Activated naive CD8-positive, alpha-beta T cell treated with anti-CD3 and anti-CD28 coated beads for 36 hours (primary cell): ENCODE measurements at places on chromosomes 16 and 17.

DNA sequence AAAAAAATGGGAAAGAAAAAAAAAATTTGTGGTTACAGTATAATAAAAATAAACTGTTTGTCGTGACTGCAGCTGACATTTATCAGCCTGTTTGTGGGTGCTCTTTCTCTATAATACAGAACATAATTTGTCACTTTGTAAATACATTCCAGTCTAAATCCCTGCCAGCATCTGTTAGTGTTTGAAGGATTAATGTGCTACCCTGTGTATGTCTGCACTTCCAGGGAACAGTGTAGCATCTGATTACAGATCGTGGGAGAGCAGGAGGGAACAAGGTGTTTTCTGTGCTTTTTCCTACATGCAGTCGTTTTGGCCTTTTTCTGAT is 265.1 kb downstream of the WWOX start:
- no peak for DNase-seq

GRCh38 chr16:81562174-81562849 is 117.7 kb downstream of the CMIP start:
- no peak for DNase-seq

GRCh38 chr17:4994081-4994595 is 3.2 kb downstream of the INCA1 start:
- no peak for DNase-seq

GRCh38 chr16:51449441-51449840 is 298.4 kb upstream of the SALL1 start:
- no peak for DNase-seq

DNA sequence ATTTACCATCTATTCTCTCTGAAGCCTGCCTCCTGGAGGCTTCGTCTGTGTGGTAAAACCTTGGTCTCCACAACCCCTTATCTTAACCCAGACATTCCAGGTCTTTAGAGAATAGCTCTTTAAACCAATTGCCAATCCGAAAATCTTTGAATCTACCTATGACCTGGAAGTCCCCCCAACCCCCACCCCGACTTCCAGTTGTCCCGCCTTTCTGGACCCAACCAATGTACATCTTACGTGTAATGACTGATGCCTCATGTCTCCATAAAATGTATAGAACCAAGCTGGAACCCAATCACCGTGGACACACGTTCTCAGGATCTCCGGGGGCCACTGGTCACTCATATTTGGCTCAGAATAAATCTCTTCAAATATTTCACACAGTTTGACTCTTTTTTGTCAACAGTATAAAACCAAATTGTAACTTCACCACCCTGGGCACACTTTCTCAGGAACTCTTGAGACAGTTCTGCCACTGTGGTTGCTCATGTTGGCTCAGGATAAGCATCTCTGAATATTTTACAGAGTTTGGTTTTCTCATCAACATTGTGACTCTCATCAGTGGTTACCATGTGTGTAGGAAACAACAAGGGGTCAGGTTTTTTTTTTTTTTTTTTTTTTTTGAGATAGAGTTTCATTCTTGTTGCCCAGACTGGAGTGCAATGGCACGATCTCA is 18.1 kb upstream of the DNAH17 start:
- no peak for DNase-seq

DNA sequence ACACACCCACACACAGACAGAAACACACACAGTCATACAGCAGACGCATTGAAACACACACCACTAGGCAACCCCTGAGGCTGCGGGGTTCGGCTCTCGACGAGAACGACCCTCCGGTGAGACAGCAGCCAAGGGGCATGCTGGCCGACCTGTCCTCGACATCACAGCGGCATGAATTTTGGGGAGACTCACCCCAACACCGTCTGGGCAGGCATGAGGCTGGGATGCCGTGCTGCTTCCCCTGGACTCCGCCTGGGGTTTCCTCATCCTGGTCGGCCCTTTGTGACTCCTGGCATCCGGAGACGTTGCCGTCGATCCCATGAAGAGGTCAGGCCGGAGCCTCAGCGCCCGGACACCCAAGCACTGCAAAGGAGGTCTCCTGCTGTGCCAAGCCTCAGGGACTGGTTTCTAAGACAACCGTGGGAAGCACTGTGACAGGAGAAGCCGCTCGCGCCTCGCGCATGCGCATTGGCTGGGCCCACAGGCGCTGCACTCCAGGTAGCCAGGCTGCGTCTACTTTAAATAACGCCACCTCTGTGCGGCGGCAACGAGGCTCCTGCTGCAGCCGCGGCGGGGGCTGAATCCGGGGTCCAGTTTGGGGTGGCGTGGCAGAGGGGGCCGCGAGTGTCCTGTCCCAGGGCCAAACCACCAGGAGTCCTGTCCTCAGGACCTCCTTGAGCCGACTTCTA is 13.8 kb upstream of the KCNJ18 start:
- DNase-seq: no peak

- no peak for DNase-seq
These were observed 220.2 kb upstream of the TBX2 start for GRCh38 chr17:61179380-61179806.

DNA sequence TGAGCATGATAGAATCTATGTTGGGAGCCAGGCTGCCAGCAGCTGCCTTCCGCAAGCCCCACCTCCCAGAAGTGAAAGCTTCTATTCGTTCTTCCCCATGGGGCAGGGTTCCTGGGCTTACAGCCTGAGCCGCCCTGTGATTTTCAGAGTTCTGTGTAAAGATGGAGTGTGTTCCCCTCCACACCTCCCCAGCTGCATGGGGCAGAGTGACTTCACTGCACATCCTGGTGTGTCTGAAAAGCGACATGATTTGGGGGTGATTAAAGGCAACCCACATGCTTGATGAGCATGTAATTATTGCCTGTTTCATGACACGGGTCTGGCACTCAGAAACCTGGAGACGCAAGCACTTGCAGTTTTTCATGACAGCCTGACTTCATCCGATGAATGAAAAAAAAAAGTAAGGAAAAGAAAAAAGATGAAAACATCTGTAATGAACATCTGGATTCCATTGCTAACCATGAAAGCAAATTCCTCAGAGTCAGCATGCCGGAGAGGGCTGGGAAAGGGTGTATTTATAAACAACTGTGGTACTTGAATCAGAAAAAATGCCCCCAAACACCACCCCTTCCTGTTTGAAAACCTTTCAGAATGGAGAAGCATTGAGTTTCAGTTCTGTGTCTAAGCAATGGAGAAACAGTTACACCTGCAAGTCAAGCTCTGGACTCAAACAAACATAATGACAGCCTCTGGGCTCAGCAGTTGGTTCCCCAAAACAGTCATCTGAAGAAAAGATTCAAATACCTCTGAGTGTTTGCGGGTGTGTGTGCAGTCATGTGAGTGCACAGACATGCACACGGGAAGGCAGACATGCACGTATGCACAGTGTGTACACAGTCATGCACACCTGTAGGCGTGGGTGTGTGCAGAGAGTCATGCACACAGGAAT is 266.0 kb downstream of the ENGASE start:
- no peak for DNase-seq

- DNase-seq: no peak
These were observed 1230.3 kb upstream of the GOT2 start for GRCh38 chr16:59964232-59964924.

DNA sequence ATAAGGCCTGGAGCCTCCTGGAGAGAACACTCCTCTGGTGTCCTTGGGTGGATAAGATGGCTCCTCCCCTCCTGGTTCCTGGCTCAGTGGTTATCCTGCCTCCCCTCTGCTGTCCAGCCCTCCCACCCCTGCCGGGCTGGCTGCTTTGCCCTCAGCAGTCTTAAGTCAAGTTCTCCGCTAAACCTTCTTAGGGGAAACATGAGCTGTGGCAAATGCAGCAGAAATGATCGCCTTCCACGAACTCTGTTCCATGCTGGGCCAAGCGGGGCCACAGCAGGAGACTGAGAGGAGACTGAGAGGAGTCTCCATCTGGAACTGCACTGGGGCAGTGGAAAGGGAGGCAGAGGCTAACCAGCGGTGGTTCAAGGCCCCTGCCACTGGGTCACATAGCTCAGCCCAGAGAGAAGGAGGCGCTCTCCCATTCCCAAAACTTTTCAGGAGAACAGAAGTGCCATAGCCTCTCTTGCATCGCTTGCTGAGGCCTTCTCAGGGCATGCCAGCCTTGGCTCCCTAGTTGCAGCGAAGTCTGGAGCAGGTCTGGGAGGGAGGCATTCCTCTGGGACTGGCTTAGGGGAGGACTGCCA is 26.9 kb downstream of the TNS4 start:
- DNase-seq: no peak

- DNase-seq: no peak
These were observed 62.8 kb downstream of the CACNG1 start for GRCh38 chr17:67107171-67107570.
